ENCODE measurements at places on chromosomes 16 and 17. TPM values are rescaled to one million over a fixed set of nuclear protein-coding genes. Genes with fewer than 3 reads are reported as not detected.

The NACA2 gene
- total RNA-seq, result not detected

- H3K36me3 ChIP-seq, result no peaks in the 10 kb centered on the region
- H3K4me1 ChIP-seq, result no peaks in the 10 kb centered on the region
- DNase-seq, result no peak
- H3K4me3 ChIP-seq, result no peak overlapping the region
These were observed 41.8 kb upstream of the GFOD2 start for GRCh38 chr16:67760956-67761230.

The MPV17L gene
- 0.65 TPM for total RNA-seq

The PRR35 gene
- 0.09 TPM for total RNA-seq

DNA sequence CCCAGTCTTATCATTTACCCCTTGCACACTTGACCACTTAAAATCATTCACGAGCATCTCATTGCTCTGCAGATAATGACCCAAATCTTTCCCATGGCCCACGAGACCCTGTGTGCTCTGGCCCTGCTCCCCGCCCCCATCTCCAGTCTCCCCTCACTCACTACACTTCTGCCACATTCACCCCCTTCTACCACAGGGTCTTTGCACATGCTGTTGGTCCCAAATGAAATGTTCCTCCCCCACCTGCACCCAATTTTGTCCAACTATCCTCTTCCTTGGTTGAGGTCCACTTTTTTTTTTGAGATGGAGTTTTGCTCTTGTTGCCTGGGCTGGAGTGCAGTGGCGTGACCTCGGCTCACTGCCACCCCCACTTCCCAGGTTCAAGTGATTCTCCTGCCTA, 39.2 kb downstream of the CCDC42 start:
- DNase-seq, result no peak
- H3K36me3 ChIP-seq, result no peaks in the 10 kb centered on the region
- H3K4me3 ChIP-seq, result no peak overlapping the region
- no peaks in the 10 kb centered on the region for H3K27me3 ChIP-seq

The ANKS4B gene
- total RNA-seq, result not detected

DNA sequence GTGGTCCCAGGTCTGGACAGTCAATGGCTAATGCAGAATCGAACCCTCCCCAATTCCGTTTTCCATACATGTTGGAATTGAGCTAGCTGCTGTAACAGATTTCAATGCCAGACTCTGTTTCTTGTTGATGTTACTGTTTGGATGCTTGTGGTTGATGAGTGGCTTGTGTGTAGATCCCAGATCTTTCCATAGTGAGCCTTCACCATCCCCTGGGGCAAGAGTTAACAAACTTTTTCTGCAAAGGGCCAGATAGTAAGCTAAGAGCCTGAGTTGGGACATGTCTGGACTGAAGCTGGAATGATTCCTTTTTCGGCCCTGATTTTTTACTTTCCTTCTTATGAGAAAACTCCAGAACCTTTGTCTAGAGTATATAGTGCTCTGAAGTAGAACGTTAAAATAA, 296.3 kb downstream of the CPPED1 start:
- H3K4me3 ChIP-seq, result no peak overlapping the region
- no peaks in the 10 kb centered on the region for H3K36me3 ChIP-seq
- H3K27me3 ChIP-seq, result no peaks in the 10 kb centered on the region
- H3K4me1 ChIP-seq, result no peaks in the 10 kb centered on the region

DNA sequence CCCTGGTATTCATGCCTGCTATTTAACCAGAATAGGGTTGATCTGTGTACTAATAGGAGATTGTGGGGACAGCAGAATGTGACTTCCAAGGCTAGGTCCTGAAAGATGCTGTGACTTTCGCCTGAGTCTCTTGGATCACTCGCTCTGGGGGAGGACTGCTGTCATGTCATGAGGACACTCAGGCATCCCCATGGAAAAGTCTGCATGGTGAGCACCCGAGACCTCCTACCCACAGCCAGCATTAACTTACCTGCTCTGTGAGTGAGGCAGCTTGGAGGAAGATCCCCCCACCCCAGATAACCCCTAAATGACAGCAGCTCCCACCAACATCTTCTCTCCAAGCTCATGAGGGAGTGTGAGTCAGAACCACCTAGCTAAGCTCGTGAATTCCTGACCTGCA, 30.3 kb upstream of the C16orf78 start:
- no peak overlapping the region for H3K4me3 ChIP-seq
- DNase-seq, result no peak
- no peaks in the 10 kb centered on the region for H3K27me3 ChIP-seq
- no peak overlapping the region for H3K27ac ChIP-seq

DNA sequence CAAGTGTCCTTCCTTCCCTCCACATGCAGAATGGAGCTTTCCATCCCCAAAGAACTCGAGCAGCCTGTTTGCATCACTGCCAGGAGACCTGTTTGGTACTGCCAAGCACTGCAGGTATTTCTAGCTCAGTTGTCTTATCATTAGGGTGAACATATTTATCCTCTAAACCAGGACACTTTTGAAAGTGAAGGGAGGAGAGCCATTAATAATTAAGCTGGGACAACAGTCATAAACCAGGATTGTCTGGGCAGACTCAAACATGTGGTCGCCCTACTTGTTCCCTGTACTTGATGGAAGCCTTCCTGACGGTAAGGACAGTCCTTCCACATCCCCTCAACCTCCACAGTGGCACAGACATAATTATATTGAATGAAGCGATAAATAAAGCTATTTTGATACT, 67.4 kb downstream of the PRKCA start:
- peaks cover 13% of the 10 kb centered on the region for H3K4me1 ChIP-seq
- no peak for DNase-seq
- H3K27ac ChIP-seq, result no peak overlapping the region
- H3K4me3 ChIP-seq, result no peak overlapping the region
- H3K36me3 ChIP-seq, result no peaks in the 10 kb centered on the region

DNA sequence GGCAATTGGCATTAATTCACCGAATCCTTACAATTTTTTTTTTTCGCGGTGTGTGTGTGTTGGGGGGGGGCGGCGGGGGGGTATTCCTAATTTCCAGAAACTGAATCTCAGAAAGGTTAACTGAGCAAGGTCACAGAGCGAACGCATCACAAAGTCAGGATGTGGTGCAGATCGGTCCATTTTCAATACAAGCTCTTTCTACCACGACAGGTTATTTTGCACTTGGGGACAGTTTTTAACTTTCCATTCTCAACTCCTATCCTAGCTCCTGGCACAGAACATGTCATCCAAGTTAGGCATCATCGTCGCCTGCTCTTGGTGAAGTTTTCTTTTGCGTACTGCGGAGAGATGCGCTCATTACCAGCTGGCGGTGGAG, 15.4 kb upstream of the ERN1 start:
- H3K4me1 ChIP-seq, result peaks cover 16% of the 10 kb centered on the region
- no peaks in the 10 kb centered on the region for H3K36me3 ChIP-seq
- peak overlapping the region; percentile 64 for H3K27ac ChIP-seq
- H3K27me3 ChIP-seq, result no peaks in the 10 kb centered on the region

DNA sequence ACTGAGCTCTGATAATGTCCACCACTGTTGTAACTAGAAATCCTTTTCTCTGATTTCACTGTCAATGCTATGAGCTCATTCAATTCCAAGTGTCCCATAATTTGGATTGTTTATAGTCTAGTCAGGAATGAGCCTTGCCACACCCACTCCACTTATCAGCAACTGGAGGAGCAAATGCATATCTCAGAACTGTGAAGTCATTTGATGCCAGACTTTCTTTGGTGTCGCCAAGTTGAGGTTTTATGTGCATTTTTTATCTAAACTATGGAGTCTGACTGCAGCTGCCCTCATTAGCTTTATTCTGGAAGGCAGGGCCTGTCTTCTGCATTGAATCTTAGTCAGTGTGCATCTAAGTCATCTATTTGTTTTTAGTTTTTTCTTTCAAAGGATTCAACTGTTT, 361.3 kb downstream of the PMP22 start:
- no peak overlapping the region for H3K4me3 ChIP-seq
- no peaks in the 10 kb centered on the region for H3K4me1 ChIP-seq
- H3K36me3 ChIP-seq, result no peaks in the 10 kb centered on the region
- H3K27me3 ChIP-seq, result no peaks in the 10 kb centered on the region
- DNase-seq, result no peak
- no peak overlapping the region for H3K27ac ChIP-seq

The RANBP10 gene
- 14.2 TPM for total RNA-seq

GRCh38 chr17:34892461-34893249, 68.6 kb downstream of the CCT6B start:
- no peaks in the 10 kb centered on the region for H3K27me3 ChIP-seq
- H3K27ac ChIP-seq, result no peak overlapping the region

DNA sequence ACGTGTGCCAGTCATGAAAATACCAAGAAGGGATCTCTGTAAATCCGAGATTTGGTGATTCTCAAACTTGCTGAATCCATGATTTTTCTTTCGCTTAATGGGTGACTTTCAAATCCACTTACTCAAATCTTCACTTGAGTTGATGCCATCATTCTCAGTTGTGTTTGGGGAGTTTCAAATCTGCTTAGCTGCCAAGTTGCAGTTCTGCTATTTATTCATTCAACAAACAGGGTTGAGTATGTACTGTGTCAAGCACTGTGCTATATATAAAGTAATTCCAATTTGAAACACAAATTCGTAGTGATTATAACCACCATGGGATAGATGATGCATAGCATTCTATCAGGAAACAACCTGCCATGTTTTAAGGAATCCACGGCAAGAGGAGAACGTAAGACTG, 394.3 kb downstream of the CDH13 start:
- DNase-seq, result no peak
- H3K4me1 ChIP-seq, result no peaks in the 10 kb centered on the region
- H3K36me3 ChIP-seq, result no peaks in the 10 kb centered on the region
- H3K4me3 ChIP-seq, result no peak overlapping the region

GRCh38 chr17:7029659-7030058, 6.2 kb upstream of the SLC16A13 start:
- no peak for DNase-seq
- no peaks in the 10 kb centered on the region for H3K4me1 ChIP-seq

- DNase-seq, result peak; percentile 53
- H3K4me1 ChIP-seq, result peaks cover 12% of the 10 kb centered on the region
- H3K36me3 ChIP-seq, result peaks cover 49% of the 10 kb centered on the region
- H3K27me3 ChIP-seq, result no peaks in the 10 kb centered on the region
- H3K27ac ChIP-seq, result peak overlapping the region; percentile 50
These were observed 28.3 kb downstream of the ETV4 start for GRCh38 chr17:43517615-43518386.

The CCL5 gene
- total RNA-seq, result 71.3 TPM

The LLGL2 gene
- 6.9 TPM for total RNA-seq

DNA sequence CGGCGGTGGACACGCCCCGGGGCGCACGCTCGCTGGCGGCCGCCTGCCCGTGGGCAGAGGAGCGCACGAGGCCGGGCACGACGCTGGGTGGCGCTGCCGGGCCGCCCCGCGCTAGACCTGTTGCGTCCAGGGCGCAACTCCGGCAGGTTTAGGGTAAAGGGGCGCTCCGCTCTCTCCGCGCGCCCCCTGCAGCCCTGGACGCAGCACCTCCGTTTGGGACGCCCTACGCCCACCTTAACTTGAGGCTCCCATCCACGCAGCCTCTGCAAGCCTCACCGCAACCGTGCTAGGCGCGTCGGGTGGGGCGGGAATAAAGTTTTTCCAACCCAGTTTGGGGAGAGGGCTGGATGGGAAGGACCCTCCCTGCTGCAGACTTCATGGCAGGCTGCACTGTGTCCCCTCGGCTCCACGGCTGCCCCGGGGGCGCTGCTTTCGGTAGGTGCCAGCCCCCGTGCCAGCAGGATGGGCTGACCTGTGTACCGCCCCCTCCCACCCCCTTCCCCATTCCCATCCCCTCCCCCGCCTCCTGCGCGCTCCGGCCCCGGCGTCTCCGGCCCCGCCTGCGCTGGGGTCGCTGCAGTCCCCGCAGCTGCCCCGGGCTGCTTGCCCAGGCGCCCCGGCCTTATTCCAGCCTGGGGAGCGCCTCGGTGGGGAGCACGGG, at the start of gene SYT17:
Gene SYT17, plus strand, starts transcription at position 531 of the 661 bp plus-strand sequence. CDS start 407 bp downstream, outside the sequence.
- H3K4me3 ChIP-seq, result peak within 1 kb of the TSS; percentile 28
- peaks cover 10% of the 10 kb centered on the region for H3K27me3 ChIP-seq
- no peak within 1 kb of the TSS for H3K27ac ChIP-seq
- peaks cover 3% of the 10 kb centered on the region for H3K4me1 ChIP-seq
- no peaks in the 10 kb centered on the region for H3K36me3 ChIP-seq
- peak; percentile 38 for DNase-seq

- H3K36me3 ChIP-seq, result no peaks in the 10 kb centered on the region
- no peak overlapping the region for H3K4me3 ChIP-seq
- peaks cover 57% of the 10 kb centered on the region for H3K4me1 ChIP-seq
These were observed 114.0 kb downstream of the ZNF778 start for GRCh38 chr16:89331371-89332109.

The PER1 gene
- 18.1 TPM for total RNA-seq

DNA sequence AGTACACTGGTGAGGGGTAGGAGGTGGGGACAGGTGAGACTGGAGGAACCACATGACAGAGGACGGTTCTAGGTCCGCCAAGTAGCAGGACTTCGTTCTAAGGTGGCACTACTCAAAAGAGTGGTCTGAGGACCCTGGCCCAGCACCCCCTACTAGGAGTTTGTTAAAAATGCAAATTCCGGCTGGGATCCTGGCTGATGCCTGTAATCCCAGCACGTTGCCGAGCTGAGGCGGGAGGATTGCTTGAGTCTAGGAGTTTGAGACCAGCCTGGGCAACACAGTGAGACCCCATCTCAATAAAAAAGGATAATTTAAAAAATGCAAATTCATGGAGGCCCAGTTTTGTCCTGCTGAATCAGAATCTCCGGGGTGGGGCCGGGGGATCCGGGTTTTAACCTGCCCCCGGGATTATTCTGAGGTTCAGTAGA, 59.1 kb downstream of the WSB1 start:
- no peaks in the 10 kb centered on the region for H3K27me3 ChIP-seq
- H3K36me3 ChIP-seq, result no peaks in the 10 kb centered on the region
- H3K27ac ChIP-seq, result peak overlapping the region; percentile 93
- peaks cover 19% of the 10 kb centered on the region for H3K4me1 ChIP-seq
- peak overlapping the region; percentile 57 for H3K4me3 ChIP-seq
- DNase-seq, result no peak

GRCh38 chr17:27506348-27507218, 50.3 kb downstream of the KSR1 start:
- no peaks in the 10 kb centered on the region for H3K27me3 ChIP-seq
- H3K4me1 ChIP-seq, result peaks cover 33% of the 10 kb centered on the region
- H3K4me3 ChIP-seq, result no peak overlapping the region

The SPNS3 gene
- total RNA-seq, result not detected

- peaks cover 8% of the 10 kb centered on the region for H3K4me1 ChIP-seq
- H3K36me3 ChIP-seq, result no peaks in the 10 kb centered on the region
- peak; percentile 73 for DNase-seq
- H3K4me3 ChIP-seq, result no peak overlapping the region
These were observed 8.2 kb upstream of the CIAO3 start for GRCh38 chr16:749010-749409.

- peaks cover 18% of the 10 kb centered on the region for H3K27me3 ChIP-seq
- H3K4me1 ChIP-seq, result no peaks in the 10 kb centered on the region
- H3K27ac ChIP-seq, result no peak overlapping the region
- no peak for DNase-seq
- H3K36me3 ChIP-seq, result no peaks in the 10 kb centered on the region
- no peak overlapping the region for H3K4me3 ChIP-seq
These were observed 92.7 kb downstream of the MYH11 start for GRCh38 chr16:15764112-15764511.

Measured in astrocyte (in vitro differentiated cells and primary cell).